CD4-positive, alpha-beta T cell treated with Interleukin-4 for 4 hours (primary cell): ENCODE measurements at places on chromosomes 5 and 9.

- DNase-seq: no peak
Observed at GRCh38 chr5:162956570-162956969, 480.8 kb upstream of the CCNG1 start.

GRCh38 chr5:15731699-15732098 is 231.7 kb downstream of the FBXL7 start:
- no peak for DNase-seq

- DNase-seq: no peak
Observed at GRCh38 chr9:127395497-127396252, 1.3 kb upstream of the SLC2A8 start.

- DNase-seq: no peak
Observed at GRCh38 chr5:167708449-167708848, 583.0 kb upstream of the WWC1 start.

GRCh38 chr9:130608554-130609134 is 29.3 kb downstream of the FUBP3 start:
- DNase-seq: no peak

GRCh38 chr9:98572054-98572627 is 136.6 kb downstream of the GABBR2 start:
- no peak for DNase-seq
